Caco-2 (cell line): ENCODE measurements at places on chromosomes 1 and 21.

DNA sequence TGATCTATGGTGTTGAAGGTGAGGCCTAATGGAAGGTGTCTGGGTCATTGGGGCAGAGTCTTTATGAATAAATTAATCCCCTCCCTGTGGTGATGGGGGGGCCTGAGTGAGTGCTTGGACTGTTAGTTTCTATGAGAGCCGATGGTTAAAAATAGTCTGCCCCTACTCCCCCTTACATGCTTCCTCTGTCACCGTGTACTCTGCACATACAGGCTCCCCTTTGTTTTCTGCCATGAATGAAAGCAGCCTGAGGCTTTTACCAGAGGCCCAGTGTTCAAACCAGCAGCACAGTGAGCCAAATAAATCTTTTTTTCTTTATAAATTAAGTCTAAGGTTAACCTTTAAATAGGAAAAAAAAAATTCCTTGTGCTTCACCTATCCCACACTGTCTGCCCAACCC is 657.0 kb downstream of the AMY1C start:
- DNase-seq: no peak

DNA sequence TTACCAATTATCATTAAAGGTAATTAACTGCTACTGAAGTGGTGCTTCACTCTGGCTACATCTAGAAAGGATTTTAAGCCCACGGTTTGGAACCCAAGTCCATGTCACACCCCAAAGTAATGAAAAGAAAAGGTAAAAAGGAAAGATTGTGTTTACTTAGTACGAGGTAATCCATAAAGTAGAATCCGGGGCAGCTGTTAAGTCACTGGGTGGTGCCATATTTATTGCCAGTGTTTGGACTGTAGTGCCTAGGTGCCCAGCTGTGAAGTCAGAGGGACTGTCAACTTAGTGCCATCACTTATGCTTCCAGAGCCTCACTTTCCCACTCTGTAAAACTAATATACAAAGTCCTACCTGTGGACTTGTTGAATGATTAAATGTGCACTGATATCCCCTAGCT is 52.2 kb upstream of the GRHL3 start:
- DNase-seq: no peak

DNA sequence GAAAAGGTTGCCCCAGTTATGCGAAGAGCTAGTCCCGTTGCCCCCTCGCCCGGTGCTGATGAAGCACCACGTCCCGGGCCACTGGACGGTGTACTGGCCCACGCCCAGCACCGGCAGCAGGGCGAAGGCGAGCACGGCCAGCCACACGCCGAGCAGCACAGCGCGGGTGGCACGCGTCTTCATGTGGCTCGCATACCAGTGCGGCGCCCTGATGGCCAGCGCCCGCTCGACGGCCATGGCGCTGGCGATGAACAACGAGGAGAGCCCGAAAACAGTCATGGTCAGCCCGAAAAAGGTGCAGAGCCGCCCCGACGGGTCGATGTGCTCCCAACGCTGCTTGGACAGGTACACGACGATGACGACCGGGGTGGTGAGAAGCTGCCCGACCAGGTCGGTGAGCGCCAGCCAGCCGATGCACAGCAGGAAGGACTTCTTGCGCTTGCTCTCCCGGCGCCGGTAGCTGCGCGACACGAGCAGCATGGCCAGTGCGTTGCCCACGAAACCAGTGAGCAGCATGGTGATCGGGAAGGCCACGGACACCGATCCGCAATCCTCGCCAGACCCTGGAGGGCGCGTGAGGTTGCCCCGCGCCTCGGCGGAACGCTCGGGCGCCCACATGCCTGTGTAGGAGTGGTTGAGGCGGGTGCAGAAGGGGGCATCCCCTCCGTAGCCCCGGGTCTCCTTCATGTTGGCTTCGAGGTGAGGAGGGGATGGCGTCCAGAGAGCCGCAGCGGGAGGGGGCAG is 553 bp downstream of the PTGER3 start:
- no peak for DNase-seq

DNA sequence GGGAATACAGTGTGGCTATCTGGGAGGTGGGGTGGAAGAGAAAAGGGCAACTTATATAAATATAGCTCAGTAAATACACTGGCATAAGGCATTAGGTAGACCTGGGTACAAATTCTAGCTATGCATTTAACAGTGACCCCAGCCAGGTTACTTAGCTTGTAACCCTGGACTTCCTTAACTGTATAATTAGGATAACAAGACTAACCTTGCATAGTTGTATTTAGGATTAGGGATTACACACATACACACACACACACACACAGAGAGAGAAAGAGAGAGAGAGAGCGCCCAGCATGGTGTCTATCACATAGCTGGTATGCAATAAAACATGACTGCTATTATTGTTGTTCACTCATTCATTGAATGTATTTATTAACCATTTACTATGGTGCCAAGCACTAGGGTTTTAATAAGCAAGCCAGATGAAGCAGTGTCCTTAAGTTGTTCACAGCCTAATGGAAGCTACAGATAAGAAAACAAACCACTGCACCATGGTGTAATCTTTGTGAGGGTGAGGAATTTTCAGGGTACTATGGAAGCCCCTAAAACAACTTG is 251.4 kb downstream of the ZNF648 start:
- no peak for DNase-seq

DNA sequence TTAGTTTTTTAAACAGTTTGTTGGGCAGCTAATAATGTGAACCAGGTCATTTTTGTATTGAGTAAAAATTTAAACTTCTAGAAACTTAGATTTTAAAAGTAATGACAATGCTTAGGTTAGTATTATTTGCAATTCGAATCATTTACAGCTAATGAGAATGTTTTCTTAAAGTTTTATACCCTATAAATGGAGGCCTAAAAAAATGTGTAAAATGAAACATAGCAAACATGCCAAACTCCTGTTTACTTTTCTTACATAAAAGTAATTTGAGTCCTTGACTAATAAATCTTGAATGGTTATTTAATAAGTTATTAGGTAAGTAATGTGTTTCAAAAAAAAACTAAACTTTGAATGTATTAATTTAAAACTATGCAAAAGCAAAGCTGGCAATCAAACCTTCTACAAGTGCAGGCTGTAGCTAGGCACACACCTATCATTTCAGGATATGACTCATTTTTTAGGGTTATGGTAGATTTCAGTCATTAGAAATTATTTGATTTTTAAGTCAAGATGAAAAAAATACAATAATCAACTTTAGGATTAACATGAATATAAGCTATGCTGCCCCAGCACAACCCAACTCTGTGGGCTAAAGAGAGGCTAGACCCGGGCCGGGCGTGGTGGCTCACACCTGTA is 41.5 kb downstream of the CLSTN1 start:
- no peak for DNase-seq

- no peak for DNase-seq
Measured at GRCh38 chr1:65221638-65222339, 73.8 kb downstream of the AK4 start.

DNA sequence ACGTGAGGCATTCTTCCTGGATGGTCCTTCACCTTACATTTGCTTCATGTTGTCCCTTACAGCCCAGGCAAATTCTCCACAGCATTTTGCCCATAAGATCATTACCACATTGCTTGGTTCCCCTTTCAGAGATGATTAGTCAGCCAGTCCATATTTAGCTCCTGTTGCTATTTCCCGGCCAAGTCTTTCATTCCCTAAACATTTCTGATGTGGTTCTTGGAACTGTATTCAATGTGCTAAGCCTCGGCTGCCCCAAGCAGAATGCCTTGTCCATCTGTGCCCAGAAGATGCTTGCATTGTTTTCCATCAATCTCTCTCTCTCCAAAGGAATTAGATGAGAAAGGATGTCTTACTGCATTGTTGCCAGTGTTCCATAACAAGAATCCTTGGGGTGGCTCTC is 420.9 kb upstream of the CAMK1G start:
- DNase-seq: no peak

- DNase-seq: no peak
Measured at GRCh38 chr1:114831276-114831994, 23.2 kb upstream of the SYCP1 start.
